HEK293T (cell line): ENCODE measurements at places on chromosomes 5 and 9.

- peak; percentile 48 for DNase-seq
Observed at GRCh38 chr5:106843812-106844416, 826.8 kb downstream of the EFNA5 start.

DNA sequence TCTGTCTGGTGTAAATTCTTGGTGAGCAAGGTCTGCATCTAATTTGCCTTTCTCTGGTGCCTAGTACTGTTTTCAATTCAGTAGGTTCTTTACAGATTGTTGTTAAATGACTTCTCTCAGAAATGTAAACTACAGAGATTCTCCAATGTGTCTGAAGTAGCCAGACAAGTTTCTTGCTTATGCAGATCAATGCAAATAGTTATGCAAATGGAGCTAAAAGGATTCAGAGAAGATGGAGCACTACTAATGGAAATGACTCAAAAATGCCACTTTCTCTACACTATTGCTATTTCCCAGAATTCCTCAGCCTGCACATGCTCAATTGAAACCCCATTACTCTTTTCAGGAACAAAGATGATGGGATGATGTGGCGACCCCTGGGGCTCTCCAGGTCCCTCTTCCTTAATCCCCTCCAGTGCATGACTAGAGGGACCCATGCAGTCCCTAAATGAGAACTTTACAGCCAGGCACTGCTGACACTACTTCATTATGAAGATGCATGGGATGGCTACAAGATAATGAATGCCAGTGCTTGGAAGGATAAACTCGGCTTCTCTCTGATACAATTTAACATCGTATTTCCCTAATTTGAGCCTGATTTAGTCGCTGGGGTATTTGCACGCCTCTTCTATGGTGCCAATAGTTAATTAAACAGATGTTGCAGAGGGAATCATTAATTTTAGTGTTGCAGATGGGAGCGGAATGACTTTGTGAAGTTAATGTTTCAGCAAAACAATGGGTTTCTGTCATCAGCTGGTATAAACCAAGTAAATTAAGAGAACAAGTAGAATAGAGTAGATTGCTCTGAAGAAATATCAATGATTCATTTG lies 753.2 kb downstream of the TLR4 start:
- no peak for DNase-seq

DNA sequence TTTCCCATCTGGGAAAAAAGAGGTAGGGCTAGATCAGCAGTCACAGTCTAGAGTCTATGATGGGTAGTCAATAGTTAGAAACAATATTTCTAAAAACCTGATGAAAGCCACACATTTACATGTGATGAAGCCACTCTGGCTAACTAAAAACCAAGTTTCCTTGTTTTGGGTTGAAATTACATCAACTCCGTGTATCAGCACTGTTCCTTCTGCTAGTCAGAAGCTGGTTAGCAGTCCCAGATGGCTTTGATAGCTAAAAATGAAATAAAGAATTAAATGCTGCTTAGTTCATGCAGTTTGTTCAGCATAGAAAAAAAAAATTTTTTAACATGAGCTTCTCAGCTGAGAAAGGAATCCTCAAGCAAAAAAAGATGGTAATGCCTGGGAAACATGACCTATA lies 136.7 kb downstream of the FAM114A2 start:
- DNase-seq, result no peak

DNA sequence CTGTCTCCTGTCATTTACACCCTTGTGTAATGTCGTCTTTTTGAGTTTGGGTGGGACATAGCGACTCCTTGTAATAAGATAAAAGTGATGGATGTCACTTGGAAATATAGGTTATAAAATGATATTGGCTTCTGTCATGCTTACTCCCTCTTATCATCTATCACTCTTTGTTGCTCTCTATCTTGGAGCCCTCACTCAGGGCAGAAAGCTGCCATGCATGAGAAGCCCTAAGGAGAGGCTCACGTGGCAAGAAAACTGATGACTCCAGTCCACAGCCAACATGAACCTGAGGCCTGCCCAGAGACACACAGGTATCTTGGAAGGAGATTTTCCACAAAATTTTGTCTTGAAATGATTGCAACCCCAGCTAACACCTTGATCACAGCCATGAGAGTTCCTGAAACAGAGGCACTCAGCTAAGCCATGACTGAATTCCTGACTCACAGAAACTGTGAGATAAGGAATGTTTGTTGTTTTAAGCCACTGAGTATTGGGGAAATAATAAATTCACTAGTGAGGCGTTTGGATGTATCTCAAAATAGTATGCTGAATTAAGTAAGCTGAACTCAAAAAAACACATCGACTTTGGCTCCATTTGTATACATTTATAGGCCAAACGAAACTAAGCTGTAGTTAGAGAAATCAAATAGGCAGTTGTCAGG lies 216.7 kb downstream of the CDH18 start:
- peak; percentile 4 for DNase-seq

- no peak for DNase-seq
Observed at GRCh38 chr5:143275512-143276363, 127.7 kb downstream of the NR3C1 start.

- DNase-seq, result no peak
Observed at GRCh38 chr5:167509076-167509475, 782.4 kb upstream of the WWC1 start.

- no peak for DNase-seq
Observed at GRCh38 chr5:43567967-43568366, 11.1 kb upstream of the PAIP1 start.

DNA sequence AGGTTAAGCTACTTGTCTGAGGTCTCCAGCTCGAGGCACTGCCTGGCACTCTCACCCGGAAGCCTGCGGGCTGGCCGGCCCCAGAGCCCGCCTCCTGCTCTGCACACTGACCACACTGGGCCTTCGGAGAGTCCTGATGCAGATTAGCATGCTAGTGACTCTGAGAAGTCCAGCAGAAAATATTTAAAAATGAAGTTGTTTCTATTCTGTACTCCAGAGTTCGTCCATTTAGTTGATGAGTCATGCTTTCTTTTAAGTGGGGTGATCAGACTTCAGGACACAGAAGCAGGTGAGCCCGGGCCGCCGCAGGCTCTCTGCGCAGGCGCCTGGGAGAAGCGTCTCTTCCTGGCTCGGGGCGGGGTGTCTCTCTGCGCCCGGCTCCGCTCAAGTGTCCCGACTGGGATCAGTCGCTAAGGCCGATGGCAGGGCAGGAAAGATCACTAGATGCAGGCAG lies 32.5 kb downstream of the FAM240B start:
- DNase-seq, result no peak

DNA sequence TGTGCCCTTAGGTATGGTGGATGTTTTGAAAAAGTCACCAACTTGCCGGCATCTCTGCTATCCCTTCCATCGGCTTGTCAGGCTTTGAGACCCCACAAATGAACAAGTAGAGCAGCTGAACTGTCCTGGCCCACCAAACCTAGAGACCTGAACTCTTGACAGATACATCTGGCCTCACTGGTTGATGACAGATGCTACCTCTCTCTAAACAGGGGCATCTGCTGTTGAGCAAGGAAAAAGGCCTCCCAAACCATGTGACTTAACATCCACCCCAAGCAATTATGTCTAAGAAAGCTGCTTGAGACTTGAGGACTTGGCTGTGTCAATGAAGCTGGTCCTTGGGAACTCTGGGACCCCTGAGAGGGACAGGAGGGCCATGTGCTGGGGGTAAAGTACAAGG lies 2.3 kb downstream of the CCNI2 start:
- peak; percentile 3 for DNase-seq

DNA sequence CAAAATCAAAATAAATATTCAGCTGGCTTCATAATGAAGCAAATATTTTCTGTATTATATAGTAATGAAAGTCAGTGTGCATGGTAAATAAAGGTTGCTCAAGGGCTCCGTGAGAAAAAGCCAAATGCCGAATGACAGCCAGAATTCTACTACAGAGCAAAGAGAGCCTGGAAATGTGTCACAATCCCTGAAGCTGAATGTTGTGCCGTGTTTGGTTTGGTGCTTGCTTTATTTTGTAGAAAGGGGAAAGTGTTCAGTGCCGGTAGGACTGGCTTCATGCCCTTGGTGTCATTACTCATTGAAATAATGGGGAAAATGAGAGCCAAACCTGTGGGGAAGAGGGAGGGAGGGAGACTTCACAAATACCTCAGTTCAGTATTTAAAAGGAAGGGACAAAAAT lies 26.8 kb upstream of the ADAMTSL1 start:
- no peak for DNase-seq
